ENCODE measurements at places on chromosomes 1 and 21.
A peak's percentile ranks its signal among the peaks of the same experiment; 100 is the strongest.

GRCh38 chr1:91553177-91553591, 52.5 kb downstream of the CDC7 start:
- no peak for DNase-seq

DNA sequence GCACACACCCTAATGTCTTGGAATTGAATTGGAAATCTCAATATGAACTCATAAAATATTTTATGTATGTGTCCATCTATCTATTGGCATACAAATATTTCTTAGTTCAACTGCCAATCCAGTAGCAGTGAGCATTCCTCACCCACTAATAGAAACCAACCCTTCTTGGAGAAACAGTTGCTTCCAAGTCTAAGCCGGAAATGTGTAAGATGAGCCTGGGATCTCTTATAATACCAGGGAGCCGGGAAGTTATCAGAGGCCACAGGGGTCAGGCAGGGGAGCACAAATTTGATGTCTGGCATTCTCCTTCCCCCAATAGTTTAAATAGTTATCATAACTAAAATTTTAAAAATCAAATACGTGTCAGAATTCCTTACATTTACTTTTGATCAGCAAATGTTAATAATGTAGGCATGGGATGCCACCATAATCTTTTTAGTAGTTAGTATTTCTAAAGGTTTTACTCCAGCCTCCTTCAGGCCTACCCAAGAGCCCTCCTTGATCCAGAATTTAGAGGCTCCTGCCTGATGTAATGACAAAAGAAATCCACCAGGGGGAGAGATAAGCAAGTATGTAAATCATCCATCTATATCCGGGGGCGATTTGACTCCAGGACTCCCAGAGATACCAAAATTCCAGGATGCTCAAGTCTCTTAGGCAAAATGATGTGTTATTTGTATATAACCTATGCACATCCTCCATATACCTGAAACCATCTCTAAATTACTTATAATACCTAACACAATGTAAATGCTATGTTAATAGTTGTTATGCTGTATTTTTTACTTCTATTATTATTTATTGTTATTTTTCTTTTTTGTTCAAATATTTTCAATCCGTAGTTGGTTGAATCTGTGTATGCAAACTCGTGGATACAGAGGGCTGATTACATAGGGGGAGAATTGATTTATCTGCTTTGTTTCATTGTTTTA, 218.7 kb upstream of the COA6 start:
- peak; percentile 76 for DNase-seq

GRCh38 chr21:37370152-37371040, 3.8 kb downstream of the DYRK1A start:
- peak; percentile 79 for DNase-seq

DNA sequence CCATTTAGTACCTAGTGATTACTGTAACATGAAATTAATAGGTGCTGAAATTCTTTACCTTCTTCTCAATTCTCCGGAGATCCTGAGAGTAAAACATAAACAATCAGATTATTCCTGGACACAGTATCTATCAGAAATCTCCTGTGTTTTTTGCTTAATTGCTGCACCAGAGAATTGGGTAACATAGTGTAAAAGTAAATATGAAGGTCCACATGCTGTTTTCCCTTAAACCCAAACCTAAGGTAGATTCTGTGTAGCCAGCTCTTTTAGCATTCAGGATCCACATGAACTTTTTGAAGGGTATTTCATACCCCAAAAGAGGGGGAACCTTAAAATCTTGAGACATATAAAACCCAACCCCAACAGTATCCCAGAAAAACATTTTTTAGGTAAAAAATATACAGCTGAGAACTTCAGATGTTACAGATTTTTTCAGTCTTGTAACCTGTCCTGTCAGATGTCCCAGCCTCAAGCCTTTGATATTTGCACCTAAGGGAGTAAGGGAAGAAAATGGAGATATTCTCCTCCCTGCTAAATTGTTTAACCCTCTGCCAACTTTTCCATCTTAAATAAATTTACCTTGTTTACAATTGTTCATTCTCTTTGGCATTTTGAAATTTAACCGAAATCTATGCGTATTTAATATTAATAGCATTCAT, 11.2 kb downstream of the ODR4 start:
- DNase-seq, result no peak

DNA sequence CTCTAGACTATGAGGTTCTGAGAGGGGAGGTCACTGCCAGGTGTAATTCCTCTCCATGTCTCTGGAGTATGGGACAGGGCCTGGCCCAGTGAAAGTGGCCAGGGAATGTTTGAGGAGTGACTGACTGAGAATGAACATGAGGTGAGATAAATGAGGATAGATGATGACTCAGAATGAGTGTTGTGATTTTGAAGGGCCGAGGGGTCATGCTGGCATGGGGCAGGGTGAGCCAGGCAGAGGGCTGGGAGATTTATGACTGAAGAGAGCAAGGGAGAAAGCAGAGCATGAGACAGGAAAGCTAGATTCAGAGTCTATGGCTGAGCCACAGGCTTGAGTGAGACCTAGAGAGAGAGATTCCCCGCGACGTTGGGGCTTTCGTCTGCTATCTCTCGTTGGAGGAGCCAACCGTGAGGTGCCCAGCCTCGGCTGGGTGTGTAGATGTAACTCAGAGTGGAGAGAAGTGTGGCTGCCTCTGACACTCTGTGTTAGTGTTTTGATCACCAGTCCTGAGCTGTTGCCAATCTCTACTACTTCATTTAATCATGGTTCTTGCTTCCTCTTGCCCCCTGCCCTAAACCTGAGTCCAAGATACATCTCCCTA, 50.1 kb downstream of the FOXD2 start:
- DNase-seq, result no peak

GRCh38 chr1:151511636-151512215, 539 bp downstream of the CGN start:
- DNase-seq, result peak; percentile 47

Measured in common myeloid progenitor, CD34-positive (primary cell).